Stimulated activated CD8-positive, alpha-beta memory T cell treated with anti-CD3 and anti-CD28 coated beads, Interleukin-12 subunit alpha, Interleukin-12 subunit beta, amount 100 ng/mL, for 1 hour (primary cell): ENCODE measurements at places on chromosomes 5 and 9.
A peak's percentile ranks its signal among the peaks of the same experiment; 100 is the strongest.

GRCh38 chr9:4226331-4227250 is 73.3 kb downstream of the GLIS3 start:
- DNase-seq: no peak

DNA sequence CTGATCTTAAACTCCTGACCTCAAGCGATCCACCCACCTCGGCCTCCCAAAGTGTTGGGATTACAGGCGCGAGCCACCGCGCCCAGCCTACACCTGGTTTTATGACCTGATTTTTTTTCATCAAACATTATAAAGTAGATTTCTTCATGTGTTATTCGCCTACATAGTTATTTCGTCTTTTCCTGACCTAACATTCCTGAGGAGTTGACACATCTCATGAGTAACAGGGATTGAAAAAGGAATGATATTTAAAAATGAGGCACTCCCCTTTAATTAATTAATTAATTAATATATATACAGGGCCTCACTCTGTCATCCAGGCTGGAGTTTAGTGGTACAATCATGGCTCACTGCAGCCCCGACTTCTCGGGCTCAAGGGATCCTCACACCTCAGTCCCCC is 20.2 kb upstream of the MTMR12 start:
- no peak for DNase-seq

GRCh38 chr9:29213417-29214153 is 1640.3 kb upstream of the C9orf72 start:
- DNase-seq: no peak

- no peak for DNase-seq
These were observed 239.7 kb downstream of the MLLT3 start for GRCh38 chr9:20382460-20383071.

GRCh38 chr9:100586093-100586492 is 8.2 kb downstream of the CAVIN4 start:
- DNase-seq: no peak

- DNase-seq: no peak
These were observed 550 bp downstream of the CORO2A start for GRCh38 chr9:98191671-98192502.

- no peak for DNase-seq
These were observed 74.1 kb upstream of the CCL21 start for GRCh38 chr9:34783951-34784487.

DNA sequence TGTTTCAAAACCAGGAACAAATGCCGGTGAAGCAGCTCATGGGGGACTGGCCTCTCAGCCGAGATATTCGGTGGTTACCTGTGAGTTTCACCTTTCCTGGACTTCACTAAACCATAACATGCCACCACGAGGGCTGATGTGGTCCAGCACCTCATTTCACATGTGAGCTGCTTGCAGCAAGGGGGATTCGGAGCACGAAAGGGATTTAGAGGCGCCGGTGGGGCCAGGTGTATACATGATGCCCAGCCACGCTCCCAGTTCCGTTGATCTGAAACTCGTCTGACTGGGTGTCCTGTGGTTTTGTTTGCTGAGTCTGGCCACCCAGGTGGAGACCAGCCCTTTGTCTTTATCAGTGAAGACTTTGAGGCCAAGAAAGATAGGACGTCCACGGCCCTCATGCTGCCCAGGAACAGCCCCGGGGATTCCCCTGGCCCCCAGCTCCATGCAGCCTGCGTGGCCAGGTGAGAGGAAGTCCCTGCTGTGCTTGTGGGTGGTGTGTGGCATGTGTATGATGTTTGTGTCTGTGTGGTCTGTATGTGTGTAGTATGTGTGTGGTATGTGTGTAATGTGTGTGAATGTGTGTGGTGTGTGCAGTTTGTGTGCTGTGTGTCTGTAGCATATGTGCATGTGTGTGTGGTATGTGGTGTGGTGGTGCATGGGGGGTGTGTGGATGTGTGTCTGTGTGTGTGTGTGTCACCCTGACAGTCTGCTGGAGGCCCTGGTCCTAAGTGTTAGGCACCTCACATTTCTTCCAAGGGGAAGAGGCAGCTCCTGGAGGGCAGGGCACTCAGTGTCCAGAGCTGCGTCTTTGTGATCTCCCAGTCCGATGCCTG is 23.4 kb downstream of the PHF2 start:
- no peak for DNase-seq

DNA sequence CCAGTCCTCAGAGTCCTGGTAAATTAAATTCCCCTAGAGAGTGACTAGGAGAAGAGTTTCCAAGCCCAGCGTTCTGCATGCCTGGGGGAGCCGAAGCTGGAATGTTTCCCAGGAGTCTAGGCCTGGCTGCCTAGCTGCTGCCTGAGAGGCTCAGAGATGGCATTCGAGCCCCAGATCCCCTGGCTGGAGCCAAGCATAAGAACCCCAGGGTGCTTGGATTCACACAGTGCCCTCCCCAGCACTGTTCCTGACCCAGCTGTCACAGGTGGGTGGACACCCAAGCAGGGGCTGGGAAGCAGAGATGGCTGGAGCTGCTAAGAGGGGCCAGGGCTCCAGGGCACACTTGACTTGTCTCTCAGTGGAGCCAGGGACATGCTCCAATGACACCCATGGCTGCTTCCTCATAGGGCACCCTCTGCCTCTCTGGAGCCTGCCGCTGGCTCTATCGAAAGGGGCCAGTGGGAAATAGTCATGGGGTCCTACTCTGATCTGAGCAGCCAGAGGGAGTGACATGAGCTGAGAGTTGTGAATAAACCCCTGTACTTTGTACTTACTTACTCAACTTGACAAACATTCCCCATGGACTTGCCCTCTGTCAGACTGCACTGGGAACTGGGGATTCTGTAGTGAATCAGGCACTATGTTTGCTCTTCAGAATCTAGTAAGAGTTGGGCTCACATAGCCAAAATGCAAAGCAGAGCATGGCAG is 62.6 kb upstream of the XPA start:
- DNase-seq: no peak

- DNase-seq: no peak
These were observed 4.0 kb downstream of the SLC35D2 start for GRCh38 chr9:96379461-96379860.

GRCh38 chr5:18778225-18778624 is 1144.0 kb downstream of the TAF11L14 start:
- no peak for DNase-seq

- no peak for DNase-seq
These were observed 678 bp upstream of the KIF12 start for GRCh38 chr9:114099669-114100270.

- no peak for DNase-seq
These were observed 412.7 kb upstream of the BRINP1 start for GRCh38 chr9:119781886-119782285.

DNA sequence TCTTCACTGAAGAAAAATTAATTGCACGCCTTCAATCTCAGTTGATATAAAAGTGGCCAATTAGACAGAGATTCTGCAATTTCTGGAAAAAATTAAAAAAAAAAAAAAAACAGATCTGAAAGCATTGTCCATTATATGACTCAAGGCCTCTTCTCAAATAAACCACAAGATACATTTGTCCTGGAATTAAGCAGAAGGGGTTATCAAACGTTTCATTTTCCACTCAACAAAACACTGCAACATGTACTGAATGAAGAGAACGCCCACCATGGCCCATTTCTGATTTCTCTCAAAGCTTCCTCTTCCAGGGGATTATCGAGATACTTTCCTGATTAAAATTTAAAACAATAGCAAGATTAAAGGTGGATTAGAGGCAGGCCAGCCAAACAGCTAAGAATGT is 5.8 kb upstream of the PAPPA start:
- DNase-seq: no peak

- no peak for DNase-seq
These were observed 73.5 kb downstream of the WWC1 start for GRCh38 chr5:168364750-168365550.

DNA sequence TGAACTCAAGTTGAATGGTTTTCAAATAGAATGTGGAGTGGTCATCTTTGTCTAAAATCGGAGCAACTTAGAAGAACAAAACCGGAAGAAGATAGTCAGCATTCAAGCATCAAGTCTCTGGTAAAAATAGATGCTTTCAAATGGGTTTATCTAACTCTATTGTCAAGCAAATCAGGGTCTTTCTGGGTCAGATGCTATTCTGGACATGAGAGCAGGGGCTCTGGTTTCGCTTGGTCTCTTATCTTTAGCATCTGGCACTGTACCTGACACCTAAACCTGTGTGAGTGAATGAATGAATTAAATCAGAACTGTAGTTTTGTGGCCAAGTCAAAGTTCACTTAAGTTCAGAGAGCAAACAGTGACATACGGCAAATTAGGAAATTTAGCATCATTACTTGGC is 173.5 kb downstream of the SLIT3 start:
- DNase-seq: no peak

- peak; percentile 22 for DNase-seq
These were observed 41.0 kb downstream of the ESM1 start for GRCh38 chr5:54944364-54944763.

DNA sequence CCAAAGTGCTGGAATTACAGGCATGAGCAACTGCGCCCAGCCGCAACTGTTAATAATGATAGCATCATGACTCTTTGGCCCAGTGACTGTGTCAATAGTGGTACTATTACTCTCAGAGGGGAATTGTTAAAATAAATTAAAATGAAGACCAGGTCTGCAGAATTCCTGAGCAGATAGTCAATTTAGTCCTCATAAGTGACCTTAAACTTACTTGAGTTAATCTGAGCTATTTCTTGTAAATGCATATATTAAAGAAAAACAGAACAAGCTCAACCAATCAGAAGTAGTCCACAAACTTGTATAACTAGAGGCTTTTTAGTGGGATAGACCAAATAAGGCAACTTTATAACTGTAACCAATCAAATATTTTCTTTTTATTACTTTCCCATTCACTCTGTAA is 1.7 kb upstream of the RECK start:
- no peak for DNase-seq

DNA sequence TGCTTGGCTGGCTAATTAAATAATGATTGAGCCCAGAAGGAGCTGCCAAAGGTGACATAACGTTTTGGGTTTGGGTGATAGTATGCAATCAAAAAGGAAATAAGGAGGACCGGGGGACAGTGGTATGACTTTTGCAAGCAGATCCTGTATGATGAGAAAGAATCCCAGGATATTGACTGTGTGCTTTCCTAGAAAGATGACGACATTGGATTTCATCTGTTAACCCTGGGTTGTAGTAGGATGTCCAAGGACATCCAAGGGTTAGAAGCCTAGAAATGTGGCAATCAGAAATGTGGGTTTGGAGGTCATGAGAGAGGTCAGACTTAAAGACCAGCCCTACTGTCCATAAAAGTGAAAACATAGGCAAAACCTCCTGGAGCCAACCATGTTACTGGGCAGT is 50.3 kb upstream of the HMHB1 start:
- DNase-seq: no peak

DNA sequence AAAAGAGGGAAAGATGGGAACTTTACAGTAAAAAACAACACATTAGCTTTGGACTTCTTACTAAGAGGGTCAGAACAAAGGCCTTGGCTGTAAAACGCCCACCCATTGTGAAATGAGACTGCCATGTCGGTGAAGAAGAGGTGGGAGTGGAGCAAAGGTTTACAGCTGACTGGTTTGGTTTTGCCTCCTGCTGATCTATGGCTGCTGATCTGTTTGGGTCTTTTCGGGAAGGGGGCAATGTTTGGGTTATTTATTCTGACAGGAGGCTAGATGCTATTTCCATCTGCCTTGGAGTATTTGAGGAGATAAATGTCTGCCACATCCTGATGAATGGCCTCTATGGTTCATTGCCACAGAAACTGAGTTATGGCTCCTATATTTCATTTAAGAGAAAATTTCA is 408.7 kb downstream of the TLE4 start:
- DNase-seq: no peak

GRCh38 chr5:88746438-88746882 is 136.5 kb downstream of the MEF2C start:
- DNase-seq: no peak

- no peak for DNase-seq
These were observed 154.1 kb downstream of the SEMA6A start for GRCh38 chr5:116420540-116420939.

DNA sequence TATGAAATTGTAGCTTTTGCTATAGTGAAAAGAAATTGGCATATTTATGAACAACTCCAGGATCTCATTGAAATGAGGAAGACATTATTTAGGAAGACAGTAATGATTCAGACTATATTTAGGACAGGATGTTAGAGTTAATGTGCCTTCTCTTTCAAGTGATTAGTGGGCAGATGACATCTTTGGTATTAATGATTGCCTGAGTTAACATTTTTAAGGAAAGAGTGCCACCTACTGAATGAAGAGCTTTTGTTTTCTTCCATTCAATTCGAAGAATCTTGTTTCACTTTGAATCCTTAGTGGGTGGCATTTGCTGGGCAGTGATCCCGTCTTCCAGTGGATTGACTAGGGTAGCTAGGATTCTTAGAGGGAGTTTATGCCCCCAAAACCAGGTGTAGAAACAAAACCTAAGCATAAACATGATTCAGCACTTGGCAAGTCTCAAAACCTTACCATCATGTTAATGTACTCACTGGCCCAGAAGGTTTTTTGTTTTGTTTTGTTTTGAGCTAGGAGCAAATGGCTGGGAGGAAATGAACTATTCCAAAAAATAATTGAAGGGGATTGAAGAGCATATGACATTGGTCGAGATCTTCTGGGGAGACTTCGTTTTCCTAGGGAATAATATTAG is 23.2 kb downstream of the MAP3K1 start:
- no peak for DNase-seq
